ENCODE measurements at places on chromosomes 5 and 9.

- DNase-seq = peak; percentile 62
Observed at GRCh38 chr5:37722236-37723161, 117.3 kb downstream of the GDNF start.

DNA sequence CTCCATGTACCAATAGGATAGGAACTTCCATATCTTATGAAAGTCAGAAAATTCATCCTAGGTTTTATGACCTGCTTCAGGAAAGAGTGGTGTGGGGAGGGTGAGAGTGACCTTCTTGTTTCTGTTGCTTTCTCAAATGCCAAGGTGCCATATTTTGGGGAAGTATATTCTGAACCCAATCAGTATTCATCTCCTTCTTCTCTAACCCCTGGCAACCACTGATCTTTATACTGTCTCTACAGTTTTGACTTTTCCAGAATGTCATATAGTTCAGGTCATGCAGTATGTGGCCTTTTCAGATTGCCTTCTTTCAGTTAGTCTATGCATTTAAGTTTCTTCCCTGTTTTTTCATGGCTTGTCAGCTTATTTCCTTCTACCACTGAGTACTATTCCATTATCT, 321.4 kb upstream of the SEMA6A start:
- DNase-seq = no peak

DNA sequence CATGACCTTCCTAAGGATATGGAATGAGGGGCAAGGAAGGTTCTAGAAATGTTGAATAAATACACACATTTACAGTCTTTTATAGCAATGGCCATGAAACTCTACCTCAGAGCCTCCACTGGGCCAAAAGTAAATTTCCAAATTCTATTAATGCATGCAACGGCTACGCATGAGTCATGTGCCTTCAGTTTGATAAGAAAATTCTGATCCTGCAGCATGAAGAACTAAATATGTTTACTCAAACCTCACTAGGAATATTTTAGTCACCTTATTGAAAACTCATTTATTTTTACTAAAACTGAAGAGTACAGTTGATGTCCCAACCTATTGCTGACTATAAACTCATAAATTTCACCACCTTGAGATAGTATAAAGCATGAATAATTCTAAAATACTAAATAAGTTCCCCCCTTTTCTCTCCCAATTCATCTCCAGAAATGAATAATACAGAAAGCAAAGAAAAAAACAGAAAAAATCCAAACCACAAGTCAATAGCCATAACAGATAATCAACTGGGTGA, 92.4 kb downstream of the GNAQ start:
- no peak for DNase-seq

DNA sequence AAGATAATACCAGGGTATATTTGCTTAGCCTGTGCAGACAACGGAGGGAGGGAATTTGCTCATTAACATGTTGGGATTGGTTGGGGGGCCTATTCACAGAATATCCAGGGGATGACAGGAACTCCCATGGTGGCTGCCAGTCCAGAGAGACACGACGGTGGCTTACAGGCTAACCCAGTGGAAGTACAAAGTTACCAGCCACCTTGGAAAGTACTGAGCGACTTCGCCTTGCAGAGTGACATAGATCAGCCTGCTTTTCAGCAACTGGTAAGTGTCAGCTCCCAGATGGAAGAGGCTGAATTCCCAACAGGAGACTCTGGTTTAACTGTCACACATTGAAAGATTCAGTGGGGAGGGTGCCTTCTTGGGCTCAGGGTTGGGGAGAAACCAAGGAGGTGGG, 7.9 kb downstream of the ISL1 start:
- DNase-seq = no peak

DNA sequence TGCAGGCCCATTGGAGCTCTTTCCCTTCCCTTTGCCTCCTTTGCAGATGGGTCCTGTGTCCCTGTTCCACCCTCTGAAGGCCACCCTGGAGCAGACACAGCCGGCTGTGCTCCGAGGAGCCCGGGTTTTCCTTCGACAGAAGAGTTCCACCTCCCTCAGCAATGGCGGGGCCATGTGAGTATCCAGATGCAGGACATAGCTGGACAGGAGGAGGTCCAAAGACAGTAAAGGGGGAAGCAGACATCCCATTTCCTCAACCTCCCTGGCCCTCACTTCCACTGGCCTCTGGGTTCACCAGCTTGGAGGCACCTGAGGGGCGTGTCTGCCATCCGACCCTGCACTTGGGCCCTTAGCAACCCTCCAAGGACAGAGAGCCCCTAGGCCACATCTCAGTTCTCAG, 237.9 kb downstream of the CACNA1B start:
- no peak for DNase-seq

GRCh38 chr5:99243111-99243510, 314.3 kb upstream of the CHD1 start:
- no peak for DNase-seq
